Right renal pelvis (tissue), 4 donors: ENCODE measurements at places on chromosomes 12 and 14. TPM values are rescaled to one million over a fixed set of nuclear protein-coding genes. Genes with fewer than 3 reads are reported as not detected.

GRCh38 chr12:13094367-13094766 is 9.1 kb downstream of the GSG1 start:
- no peak for DNase-seq

DNA sequence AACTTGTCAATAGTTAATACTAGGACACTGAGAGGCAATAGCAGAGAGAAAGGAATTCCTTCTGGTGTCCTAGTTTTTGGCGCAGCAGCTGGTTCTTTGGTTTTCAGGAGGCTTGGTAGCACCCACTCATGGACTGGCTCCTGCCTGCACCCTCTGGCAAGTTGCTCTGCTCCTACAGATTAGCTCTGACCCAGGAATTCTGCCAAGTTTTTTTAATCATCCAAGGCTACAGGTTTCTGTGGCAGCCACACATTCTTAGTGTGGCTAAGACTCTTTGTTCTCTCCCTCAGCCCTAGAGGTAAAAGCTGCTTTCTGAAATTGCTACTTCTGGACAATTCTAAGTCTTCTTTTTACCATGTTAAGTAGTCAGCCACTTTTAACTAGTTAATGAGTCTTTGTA is 72.0 kb upstream of the FKBP4 start:
- DNase-seq: no peak

GRCh38 chr12:92570056-92570753 is 132.6 kb upstream of the PLEKHG7 start:
- DNase-seq: peak; percentile 84

GRCh38 chr14:104887623-104888488 is 22.8 kb downstream of the CEP170B start:
- no peak for DNase-seq

GRCh38 chr12:50276912-50277671 is 6.2 kb downstream of the LIMA1 start:
- DNase-seq: no peak

ASCL1 gene
- polyA plus RNA-seq: 0.09 TPM
